NCI-H2029 treated with DMSO at 0.1 percent for 48 hours (cell line): ENCODE measurements at places on chromosomes 1 and 21.

GRCh38 chr1:205802060-205802459, 10.9 kb downstream of the SLC41A1 start:
- DNase-seq = peak; percentile 13

GRCh38 chr1:34898330-34898761, 31.1 kb downstream of the DLGAP3 start:
- no peak for DNase-seq

DNA sequence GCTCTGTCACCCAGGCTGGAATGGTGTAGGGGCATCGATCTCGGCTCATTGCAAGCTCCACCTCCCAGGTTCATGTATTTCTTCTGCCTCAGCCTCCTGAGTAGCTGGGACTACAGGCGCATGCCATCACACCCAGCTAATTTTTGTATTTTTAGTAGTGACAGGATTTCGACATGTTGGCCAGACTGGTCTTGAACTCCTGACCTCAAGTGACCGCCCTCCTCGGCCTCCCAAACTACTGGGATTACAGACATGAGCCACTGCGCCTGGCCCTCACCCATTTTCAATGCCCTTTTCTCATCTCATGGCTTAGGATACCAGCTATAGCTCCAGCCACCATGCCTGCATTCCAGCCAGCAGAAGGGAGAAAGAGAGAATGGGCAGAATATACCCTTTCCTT, 12.9 kb upstream of the SOX13 start:
- DNase-seq = no peak

DNA sequence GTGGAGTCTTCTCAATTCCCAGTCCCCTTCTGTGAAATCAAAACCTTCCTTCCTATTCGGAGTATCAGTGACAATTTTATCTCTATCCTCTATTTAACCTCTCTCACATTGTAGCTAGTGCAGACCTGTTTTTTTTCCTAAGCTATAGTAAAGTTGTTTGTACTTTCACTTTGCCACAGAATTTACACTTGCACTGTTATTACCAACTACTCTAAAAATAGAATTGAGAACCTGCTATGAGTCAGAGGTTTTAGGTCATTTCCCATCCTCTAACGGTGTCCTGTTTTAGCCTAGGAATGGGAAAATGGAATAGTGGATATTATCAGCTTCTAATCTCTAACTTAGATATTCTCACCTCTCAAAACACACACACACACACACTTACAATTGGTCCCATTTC, 862.7 kb downstream of the NCAM2 start:
- no peak for DNase-seq

GRCh38 chr1:223230161-223230881, 87.3 kb upstream of the TLR5 start:
- DNase-seq = no peak

DNA sequence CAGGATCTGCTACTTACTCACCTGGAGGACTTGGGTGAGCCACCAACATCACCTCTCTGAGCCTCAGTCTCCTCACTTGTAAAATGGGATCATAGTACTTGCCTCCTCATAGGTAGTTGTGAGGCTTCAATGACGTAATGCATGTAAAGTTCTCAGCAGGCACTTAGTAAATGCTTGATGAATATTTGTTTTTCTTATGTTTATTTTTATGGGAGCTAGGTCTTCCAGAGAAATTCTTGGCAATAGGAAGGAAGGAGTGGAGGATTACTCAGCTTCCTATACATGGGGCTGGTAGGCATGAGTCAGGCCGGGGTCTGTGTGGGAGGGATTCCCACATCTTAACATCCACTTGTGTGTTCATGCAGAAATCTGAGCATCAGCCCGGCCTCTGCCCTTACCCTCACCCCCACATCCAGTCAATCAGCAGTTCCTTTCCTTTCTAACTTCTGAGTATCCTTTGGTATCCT, 95.4 kb upstream of the USP24 start:
- no peak for DNase-seq

- DNase-seq = no peak
These were observed 22.1 kb upstream of the GBP2 start for GRCh38 chr1:89147678-89148658.

GRCh38 chr1:51622455-51622913, 5.6 kb downstream of the OSBPL9 start:
- DNase-seq = peak; percentile 98

DNA sequence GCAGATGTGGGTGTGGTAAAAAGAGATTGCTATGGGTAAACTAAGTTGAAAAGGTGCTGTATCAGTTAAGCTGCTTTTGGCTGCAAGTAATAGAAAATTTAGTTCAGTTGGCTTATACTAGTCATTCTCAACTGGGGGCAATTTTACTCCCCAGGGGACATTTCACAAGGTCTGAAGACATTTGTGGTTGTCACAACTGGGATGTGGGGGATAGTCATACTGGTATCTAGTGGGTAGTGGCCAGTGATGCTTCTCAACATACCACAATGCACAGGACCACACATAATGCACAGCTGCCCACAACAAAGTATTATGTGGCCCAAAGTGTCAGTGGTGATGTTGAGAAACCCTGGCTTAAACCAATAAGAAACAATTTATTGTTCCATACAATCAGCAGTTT, 31.4 kb downstream of the SERTAD4 start:
- no peak for DNase-seq

GRCh38 chr1:59055908-59056719, 240.8 kb upstream of the FGGY start:
- DNase-seq = peak; percentile 28

- DNase-seq = no peak
These were observed 115.3 kb downstream of the COLGALT2 start for GRCh38 chr1:183922197-183922596.

GRCh38 chr1:174273190-174273589, 113.9 kb downstream of the RABGAP1L start:
- DNase-seq = no peak

DNA sequence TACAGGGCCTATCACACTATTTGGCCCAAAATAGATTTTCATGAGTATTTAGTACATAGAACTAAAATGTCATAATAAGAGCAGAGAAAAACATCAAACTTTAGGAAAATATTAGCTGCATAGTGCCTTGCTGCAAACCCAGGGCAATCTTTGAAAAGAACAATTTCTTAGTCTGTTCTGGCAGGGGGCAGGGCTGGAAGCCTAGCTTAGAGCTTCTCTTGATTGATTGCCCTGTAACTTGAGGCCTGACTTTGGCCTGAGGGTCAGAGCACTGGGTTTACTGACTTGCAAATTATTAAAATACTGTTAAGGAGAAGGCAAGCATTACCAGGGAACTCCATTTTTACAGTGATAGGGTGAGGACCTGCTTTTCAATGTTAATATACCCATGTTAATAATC, 115.8 kb upstream of the SPAG17 start:
- no peak for DNase-seq

GRCh38 chr1:22527122-22527521, 36.2 kb upstream of the EPHA8 start:
- DNase-seq = no peak

GRCh38 chr1:184990204-184990603, 15.9 kb upstream of the NIBAN1 start:
- no peak for DNase-seq

- no peak for DNase-seq
These were observed 7.2 kb upstream of the SCMH1 start for GRCh38 chr1:41249319-41249718.

DNA sequence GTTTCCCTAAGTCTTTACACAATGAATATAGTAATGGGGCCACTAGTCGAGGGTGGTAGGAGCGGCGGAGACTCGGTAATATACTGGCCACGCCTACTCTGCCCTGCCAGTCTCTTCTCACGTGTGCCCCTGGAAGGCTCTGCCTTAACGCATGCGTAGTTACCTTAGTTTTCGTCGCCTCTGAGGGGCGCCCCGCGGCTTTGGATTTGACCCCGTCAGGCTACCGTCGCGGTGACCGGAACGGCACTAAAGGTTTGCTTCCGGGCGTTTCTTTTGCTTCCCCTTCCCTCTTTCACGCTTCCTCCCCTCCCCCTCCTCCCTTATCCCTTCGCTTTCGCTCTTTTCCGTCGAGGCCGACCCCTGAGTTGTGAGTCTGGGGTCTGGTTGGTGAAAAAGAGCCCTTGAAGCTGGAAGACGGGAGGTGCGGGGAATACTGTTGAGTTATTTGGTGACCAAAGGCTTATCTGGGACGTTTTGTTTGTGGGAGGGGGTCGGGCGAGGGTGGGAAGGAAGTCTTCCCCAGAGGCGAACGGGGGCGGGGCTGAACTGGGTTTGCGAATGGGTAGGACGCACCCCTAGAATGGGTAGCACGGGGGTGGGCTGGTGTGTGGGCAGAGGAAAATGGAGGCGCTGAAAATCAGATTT, at the start of gene SETDB1:
TSS of gene SETDB1 (plus strand) at position 267 of the 645 bp plus-strand sequence. CDS start 1,352 bp downstream, outside the sequence.
- peak; percentile 95 for DNase-seq

GRCh38 chr1:3382326-3383057, 72.0 kb upstream of the ARHGEF16 start:
- DNase-seq = no peak

GRCh38 chr1:9815150-9815549, 8.6 kb downstream of the CLSTN1 start:
- no peak for DNase-seq

DNA sequence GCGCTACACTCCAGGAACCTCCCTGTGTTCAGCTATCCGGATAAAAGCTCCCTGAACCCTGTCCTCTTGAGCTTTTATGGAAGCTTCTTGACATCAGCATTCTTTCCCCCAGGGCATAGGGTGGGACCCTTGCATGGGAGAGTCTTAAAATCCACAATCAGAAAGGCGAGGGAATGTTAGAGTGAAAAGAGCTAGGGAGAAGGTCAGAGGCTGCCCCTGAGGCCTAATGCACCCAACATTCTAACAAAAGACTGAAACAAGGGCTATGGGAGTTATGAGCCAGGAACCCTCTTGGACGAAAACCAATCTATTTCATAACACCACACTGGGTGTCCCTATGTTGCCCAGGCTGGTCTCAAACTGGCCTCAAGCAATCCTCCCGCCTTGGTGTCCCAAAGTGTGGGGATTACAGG, 36.7 kb downstream of the NEK2 start:
- no peak for DNase-seq

GRCh38 chr1:52238887-52239707, 97.2 kb downstream of the ZFYVE9 start:
- DNase-seq = no peak

GRCh38 chr1:67686267-67687197, 1.5 kb downstream of the GADD45A start:
- no peak for DNase-seq

DNA sequence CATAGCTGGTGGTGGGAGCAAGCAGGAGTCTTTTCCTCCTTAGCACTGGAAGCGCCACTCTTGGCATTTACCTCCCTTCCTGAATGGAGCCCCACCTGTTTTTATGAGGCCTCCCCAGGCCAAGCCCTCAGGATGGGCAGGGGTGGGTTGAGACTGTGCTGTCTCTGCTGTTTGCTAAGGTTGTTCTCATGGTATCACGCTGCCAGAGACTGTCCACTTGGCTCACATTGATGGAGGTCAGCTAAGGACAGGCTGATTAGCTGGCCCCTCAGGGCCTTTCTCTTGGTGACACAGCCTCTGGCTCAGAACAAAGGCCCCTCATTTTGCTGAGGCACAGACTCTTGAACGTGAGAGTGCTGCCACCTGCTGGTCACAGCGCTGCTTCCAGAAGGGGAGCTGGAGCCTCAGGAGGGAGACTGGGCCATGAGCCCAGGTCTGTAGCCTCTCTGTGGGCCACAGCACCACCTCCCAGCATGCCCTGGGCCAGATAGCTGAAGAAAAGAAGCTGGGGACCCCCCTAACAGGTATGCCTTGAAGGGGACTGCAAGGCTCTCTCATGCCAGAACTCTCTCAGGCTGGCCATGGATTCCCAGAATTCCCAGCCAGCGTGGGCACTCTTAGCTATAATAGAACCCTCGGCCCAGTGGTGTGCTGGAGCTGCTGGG, 85.6 kb downstream of the CD58 start:
- peak; percentile 16 for DNase-seq

- DNase-seq = peak; percentile 4
These were observed 25.1 kb downstream of the NENF start for GRCh38 chr1:212457740-212458338.

- DNase-seq = no peak
These were observed 3.5 kb downstream of the FUBP1 start for GRCh38 chr1:77975386-77975785.

- DNase-seq = no peak
These were observed 1.1 kb downstream of the SLC35F3 start for GRCh38 chr1:233905416-233906051.

GRCh38 chr1:224502459-224503160, 68.0 kb upstream of the WDR26 start:
- DNase-seq = no peak

DNA sequence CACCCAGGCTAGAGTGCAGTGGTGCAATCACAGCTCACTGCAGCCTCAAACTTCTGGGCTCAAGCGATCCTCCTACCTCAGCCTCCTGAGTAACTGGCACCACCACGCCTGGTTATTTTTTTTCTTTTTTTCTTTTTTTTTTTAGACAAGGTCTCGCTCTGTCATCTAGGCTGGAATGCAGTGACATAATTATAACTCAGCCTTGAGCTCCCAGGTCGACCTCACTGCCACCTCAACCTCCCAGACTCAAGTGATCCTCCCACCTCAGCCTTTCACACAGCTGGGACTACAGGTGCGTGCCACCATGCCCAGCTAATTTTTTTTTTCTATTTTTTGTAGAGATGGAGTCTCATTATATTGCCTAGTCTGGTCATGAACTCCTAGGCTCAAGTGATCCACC, 66.9 kb upstream of the ECE1 start:
- no peak for DNase-seq

DNA sequence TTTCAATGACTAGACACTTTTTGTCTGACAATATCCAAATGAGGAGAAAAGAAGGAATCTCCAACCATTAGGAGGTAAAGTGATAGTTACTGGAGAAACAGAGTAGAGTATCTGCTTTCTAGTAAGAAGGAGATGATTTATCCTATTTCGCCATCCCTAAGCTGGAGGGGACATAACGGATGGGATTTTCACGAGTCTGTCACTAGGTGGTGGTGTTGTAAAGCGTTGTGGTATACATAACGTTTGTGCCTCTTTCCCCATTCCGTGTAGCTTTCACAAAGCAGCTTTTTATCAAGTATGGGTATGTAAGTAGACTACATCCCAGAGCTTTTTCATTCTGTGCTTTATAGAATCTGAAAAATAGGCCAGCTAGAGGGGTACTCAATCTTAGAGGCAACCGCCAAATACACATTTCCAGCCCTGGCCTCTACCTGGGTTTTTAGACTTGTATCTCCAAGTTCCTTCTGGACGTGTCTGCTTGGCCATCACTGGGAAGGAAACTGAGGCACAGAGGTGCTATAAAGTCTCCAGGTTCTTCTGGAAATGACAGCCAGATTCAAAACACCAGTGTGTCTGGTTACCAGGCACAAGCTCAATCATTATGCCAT, 33.3 kb upstream of the FAM3B start:
- peak; percentile 90 for DNase-seq

GRCh38 chr1:210076620-210077019, 138.6 kb downstream of the SYT14 start:
- DNase-seq = no peak

DNA sequence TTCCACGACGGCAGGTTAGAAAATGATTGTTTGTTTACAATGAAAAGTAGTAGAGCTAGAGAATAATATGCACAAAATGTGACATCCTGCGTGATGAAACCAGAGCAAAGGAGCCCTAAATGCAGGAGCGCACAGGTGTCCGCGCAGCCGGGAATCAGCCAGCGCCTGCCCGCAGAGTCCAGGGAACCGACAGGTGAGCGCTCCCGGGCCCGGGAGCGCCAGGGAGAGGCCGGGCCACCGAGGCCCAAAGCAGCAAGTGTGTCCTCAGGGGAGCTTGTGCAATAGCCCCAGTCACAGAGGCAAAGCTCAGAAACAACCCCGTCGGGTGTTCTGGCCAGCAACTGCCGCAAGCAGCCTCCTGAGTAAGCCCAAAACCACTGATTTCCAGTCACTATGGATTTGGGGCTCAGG, 789 bp upstream of the GALE start:
- DNase-seq = no peak
